RPMI8226 (cell line): ENCODE measurements at places on chromosomes 2 and 18.

- DNase-seq: no peak
Measured at GRCh38 chr2:120547662-120548061, 188.0 kb upstream of the GLI2 start.

DNA sequence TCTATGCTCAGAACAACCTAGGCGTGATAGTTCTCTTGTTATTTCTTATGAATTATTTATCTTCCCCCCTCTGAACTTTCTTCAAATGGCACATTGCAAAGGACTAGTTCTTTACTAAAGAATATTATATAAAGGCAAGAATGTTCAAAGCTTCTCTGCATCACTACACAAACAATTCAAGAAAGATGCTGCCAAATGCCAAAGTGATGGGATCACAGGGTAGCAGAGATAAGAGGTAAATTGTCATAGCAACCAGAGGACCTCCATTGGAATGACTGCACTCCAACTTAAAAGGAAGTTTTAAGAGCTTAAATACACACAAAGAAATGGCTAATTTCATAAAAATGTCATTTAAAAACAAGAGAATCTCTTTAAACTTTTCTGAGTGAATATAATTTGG lies 72.8 kb downstream of the AQP4 start:
- DNase-seq: no peak

- no peak for DNase-seq
Measured at GRCh38 chr2:6231166-6231565, 539.0 kb downstream of the SOX11 start.

- DNase-seq: no peak
Measured at GRCh38 chr2:240397542-240397916, 37.9 kb upstream of the GPC1 start.

DNA sequence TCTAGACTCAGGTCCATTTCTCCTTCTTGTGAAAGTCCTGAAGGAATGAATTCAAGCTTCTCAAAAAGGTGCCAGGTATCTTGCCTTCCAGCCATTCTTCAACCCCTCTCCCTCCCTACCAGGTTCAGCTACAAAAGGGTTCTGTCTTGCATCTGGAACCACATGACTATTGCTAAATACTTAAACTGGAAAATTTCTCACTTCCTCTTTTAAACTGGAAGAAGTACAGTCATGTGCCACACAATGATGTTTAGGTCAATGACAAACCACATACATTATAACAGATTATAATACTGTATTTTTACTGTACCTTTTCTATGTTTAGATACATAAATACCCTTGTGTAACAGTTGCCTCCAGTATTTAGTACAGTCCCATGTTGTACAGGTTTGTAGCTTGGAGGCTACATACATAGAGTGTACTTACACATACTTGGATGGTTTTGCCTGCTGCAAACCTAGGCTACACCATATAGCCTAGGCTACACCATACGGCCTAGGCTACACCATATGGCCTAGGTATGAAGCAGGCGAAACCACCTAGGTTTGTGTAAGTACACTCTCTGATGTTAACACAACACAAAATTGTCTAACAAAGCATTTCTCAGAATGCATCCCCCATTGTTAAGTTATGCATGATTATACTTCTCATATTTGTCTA lies 142.0 kb upstream of the DNMT3A start:
- peak; percentile 76 for DNase-seq
